ENCODE measurements at places on chromosomes 5 and 9.

- DNase-seq: no peak
Measured at GRCh38 chr5:58215364-58215763, 244.5 kb downstream of the PLK2 start.

DNA sequence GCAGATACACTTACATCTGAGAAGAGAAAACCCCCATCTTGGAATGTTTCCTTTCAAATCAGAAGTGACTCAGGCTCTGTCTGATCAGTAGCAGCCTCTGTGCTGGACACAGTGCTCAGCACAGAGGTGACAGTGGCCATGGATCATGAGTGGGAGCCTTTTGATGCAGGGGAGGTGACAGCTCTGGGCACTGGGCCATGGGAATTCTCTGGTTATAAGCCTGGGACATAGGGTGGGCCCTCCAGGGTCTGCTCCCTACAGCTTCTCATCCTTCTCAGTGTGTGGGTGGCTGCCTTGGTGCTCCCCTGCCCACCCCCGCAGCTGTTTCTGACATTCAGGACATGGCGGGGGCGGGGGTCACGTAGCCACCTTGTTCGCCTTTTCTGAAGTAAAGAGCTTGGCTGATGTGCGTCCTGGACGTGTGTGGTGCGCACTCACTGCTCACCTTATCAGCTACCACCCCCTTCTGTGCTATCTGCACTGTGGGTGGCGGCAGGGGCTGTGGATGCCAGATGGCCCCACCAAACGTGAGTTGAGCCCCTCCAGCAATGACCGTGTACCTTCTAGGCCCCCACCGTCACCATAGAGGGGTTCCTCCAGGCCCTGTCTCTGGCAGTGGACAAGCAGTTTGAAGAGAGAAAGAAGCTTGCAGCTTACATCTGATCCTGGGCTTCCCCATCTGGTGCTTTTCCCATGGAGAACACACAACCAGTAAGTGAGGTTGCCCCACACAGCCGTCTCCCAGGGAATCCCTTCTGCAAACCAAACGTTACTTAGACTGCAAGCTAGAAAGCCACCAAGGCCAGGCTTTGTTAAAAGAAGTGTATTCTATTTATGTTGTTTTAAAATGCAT, 24.0 kb downstream of the TRIP13 start:
- DNase-seq: no peak

DNA sequence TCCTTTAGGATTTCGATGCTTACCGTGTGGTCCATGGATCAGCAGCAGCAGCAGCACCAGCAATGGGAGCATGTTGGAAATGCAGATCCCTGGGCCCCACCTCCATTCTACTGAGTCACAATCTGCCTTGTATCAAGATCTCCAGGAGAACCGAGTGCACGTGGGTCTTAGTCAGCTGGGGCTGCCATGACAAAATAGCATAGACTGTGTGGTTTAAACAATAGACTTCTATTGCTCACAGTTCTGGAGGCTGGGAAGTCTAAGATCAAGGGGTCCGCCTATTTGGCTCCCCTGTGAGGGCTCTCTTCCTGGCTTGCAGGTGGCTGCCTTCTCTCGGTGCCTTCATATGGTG, 1.3 kb upstream of the PROP1 start:
- DNase-seq: no peak

DNA sequence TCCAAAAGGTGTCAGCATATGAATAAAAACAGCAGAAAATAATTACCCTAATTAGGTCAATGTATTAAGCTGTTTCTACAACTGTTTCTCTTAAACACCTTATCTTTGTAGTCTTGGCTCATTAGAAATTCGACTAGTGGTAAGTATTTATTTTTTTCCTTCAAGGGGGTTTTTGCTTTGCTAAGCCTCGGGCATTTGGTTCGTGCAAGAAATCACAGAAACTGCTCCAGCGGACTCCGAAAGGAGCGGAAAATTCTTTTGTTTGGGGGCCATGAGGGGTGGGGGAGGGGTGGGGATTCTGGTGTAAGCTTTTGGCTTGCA, 757 bp downstream of the ZBED3 start:
- no peak for DNase-seq

- no peak for DNase-seq
Measured at GRCh38 chr9:37293664-37294524, 128.6 kb upstream of the GRHPR start.
